ENCODE measurements at places on chromosomes 5 and 9.
A peak's percentile ranks its signal among the peaks of the same experiment; 100 is the strongest.

GRCh38 chr9:137241490-137242268, 592 bp downstream of the TUBB4B start:
- H3K27ac ChIP-seq: peak overlapping the region; percentile 39
- peak overlapping the region; percentile 98 for H3K4me3 ChIP-seq
- H3K27me3 ChIP-seq: no peaks in the 10 kb centered on the region
- no peak for DNase-seq
- H3K36me3 ChIP-seq: peaks cover 14% of the 10 kb centered on the region
- H3K4me1 ChIP-seq: peaks cover 38% of the 10 kb centered on the region

- H3K4me3 ChIP-seq: no peak overlapping the region
- H3K36me3 ChIP-seq: no peaks in the 10 kb centered on the region
- H3K4me1 ChIP-seq: peaks cover 24% of the 10 kb centered on the region
- DNase-seq: no peak
- H3K27ac ChIP-seq: no peak overlapping the region
These were observed 79.9 kb downstream of the LHFPL2 start for GRCh38 chr5:78568676-78569075.

DNA sequence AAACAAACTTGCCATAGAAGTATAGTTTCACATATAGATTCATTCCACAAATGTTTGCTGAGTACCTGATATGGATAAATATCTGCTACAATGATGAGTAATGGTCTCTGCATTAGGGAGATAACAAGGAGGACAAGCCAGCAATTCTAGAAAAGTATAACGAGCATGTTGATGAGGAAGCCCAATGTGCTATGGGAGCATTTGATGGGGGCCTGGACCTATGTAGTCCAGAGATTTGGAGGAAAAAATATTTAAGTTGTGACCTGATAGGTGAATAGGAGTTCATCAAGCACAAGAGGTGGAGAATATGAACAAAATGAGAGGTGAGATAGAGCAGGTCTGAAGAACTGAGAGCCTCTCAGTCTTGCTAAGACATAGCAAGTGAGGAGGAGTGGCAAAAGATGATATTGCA, 14.4 kb upstream of the TMEM245 start:
- H3K36me3 ChIP-seq: no peaks in the 10 kb centered on the region
- DNase-seq: no peak
- no peaks in the 10 kb centered on the region for H3K4me1 ChIP-seq
- no peak overlapping the region for H3K4me3 ChIP-seq
- no peaks in the 10 kb centered on the region for H3K27me3 ChIP-seq

DNA sequence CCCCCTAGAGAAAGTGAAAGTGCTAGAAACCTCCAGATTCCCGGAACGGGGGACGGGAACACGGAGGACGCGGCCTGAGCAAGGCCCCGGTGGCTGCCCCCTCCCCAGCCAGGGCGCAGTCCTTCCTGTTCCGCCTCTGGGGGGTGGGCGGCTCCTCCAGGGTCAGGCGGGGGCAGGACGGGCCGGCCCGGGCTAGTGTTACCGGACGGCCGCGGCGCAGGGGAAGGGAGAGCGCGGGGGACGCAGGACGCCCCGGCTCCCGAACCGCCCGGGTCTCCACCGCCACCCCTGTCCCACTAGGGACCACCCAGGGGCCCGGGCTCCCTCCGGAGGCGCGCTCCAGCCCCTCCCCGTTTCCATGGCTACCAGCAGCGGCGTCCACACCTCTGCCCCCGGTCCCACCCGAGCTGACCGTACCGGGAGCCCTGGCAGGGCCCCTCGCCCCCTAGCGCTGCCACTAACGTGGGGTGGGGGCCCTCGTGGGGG, 579 bp downstream of the SLC12A7 start:
- no peaks in the 10 kb centered on the region for H3K4me1 ChIP-seq
- no peak for DNase-seq
- H3K27me3 ChIP-seq: peaks cover 1% of the 10 kb centered on the region
- peak overlapping the region; percentile 55 for H3K4me3 ChIP-seq
- H3K27ac ChIP-seq: no peak overlapping the region
- H3K36me3 ChIP-seq: no peaks in the 10 kb centered on the region

- no peak for DNase-seq
- peaks cover 9% of the 10 kb centered on the region for H3K4me1 ChIP-seq
- H3K36me3 ChIP-seq: no peaks in the 10 kb centered on the region
- no peak overlapping the region for H3K4me3 ChIP-seq
- no peak overlapping the region for H3K27ac ChIP-seq
- no peaks in the 10 kb centered on the region for H3K27me3 ChIP-seq
These were observed 11.6 kb downstream of the FCN2 start for GRCh38 chr9:134892221-134892620.

DNA sequence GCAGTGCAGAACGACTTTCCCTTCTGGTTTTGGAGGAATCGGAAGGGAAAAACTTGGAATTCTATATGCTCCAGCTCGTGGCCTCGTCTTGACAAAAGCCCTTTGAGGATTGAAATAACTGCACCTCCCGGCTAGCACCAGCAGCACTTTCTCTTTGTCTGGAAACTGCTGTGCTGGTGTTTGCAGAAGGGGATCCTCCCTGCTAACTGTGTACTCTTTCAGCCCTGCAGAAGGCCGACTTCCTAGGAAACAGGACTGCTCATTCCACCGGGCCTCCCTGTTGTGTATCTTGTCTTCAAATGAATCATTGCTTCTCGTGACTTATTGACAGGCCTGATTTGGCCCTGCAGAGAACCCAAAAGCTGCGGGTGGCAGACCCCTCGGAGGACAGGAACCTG, 23.6 kb downstream of the STC2 start:
- no peak overlapping the region for H3K4me3 ChIP-seq
- H3K27me3 ChIP-seq: no peaks in the 10 kb centered on the region
- H3K4me1 ChIP-seq: no peaks in the 10 kb centered on the region
- DNase-seq: no peak

All from GM12878 (cell line).